ENCODE measurements at places on chromosomes 1 and 21.

DNA sequence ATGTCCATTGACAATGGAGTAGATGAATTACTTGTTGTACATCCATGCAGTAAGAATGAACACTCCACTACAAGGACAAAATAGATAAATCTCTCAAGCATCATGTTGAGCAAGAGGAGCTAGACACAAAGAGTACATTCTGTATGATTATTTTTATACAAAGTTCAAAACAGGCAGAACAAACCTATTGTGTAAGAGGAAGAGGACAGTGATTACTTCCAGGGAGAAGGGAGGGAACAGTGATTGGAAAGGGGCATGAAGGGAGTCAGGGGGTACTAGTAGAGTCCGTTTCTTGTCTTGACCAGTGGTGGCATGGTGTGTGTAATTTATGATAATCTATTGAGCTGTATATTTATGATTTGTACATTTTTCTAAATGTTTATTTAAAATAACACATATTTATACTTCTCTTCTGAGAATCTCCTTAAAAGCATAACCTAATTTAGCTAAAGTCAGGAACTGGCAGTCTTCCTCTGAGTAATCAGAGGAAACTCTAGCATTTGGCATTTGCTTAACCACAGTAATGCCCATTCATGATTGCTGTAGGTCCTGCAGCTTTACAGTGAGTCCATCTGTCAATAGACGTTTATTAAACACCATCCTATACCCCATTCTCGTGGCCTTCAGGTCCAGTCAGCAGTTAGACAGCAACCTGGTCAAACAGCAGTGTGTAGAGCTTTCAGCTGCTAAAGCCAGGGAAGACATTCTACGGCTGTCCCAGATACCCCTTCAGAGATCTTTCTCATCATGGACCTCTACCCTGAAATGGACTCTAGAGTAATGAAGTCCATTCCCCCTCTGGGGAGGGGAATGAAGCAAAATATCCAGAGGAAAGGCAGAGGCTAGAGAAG lies 114.1 kb upstream of the GALNT2 start:
- no peak for DNase-seq

GRCh38 chr1:17363771-17364170 lies 8.2 kb upstream of the PADI6 start:
- no peak for DNase-seq

DNA sequence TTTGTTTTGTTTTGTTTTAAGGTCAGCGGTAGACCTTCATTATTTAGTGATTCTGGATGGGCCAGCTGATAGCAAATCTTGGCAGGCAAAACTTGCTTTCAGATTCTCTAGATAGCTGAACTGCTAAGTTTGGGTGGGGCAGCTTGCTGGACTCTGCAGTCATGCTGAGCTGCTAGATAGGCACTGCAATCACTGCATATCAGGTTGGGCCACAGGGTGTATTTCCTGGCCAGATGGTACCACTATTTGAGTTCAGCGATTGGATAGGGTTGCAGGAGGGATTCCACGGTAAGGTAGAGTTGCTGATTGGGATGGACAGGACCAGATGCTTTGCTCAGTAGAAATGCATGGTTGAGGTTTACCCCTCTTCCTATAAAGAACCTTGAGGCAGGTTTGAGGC lies 579.3 kb upstream of the ADGRL4 start:
- DNase-seq = no peak

DNA sequence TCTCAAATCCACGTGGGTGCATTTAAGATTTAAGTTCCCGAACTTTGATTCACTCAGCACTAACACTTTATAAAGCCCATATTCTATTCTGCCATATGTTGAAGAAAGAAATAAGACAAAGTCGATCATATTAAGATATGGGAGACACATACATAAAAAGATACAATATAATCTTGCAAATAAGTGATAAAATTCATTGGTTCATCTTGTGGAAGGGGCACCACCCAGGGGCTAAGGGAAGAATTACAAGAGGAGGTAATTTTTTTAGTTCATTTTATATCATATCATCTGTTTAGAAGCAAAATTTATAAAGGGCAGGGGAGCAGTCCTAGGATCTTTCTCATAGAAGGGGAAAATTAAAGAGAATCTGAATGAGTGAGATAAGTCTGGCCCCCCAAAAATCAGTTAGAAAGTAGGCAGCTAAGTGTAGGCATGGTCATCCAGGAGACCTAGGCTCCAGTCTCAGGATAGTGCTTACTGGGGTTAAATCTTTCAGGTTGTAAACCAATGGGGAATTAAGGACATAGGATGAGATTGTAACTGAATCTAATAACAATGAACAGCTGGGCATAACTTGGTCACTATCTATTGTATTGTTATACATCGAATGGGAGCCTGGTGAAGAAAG lies 124.2 kb upstream of the L1TD1 start:
- DNase-seq = peak; percentile 5

- no peak for DNase-seq
Observed at GRCh38 chr1:41533016-41533730, 48.7 kb upstream of the EDN2 start.

DNA sequence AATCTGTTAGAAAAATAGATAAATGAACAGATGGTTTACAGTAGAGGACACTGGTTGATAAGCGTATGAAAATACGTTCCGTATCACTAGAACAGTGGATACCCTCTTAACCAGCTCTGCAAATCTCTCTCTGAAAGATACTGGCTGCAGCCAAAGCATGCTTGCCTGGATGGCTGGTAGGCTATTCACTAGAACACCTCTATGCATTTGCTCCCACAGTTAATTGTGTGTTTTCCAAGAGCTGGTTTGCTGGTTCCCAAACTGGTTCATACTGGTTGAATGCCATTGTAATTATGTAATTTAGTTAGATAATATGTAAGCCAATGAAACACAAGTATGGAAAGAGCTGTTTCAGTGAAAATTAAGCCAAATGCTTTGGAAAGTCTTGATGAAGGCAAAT lies 126.6 kb downstream of the C1orf21 start:
- no peak for DNase-seq

GRCh38 chr1:105793536-105794146 lies 1262.8 kb upstream of the PRMT6 start:
- peak; percentile 33 for DNase-seq

DNA sequence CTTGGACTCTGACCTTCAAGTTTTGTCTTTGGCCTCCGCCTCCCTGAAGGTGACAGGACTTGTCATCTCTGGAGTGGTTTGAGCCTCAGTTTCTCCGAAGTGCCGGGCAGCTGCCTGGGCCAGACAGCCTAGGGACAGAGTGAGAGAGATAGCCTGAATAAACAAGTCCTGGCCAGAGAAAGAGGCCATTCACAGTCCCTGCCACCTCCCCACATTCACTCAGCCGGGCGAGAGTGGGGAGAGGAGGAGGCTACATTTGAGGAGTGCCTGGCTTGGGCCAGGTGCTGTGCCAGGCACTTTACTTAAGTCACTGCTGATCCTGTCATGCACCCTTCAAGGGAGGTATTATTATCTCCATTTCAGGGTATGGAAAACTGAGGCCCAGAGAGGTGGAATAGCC lies 3.5 kb downstream of the EXTL1 start:
- no peak for DNase-seq

DNA sequence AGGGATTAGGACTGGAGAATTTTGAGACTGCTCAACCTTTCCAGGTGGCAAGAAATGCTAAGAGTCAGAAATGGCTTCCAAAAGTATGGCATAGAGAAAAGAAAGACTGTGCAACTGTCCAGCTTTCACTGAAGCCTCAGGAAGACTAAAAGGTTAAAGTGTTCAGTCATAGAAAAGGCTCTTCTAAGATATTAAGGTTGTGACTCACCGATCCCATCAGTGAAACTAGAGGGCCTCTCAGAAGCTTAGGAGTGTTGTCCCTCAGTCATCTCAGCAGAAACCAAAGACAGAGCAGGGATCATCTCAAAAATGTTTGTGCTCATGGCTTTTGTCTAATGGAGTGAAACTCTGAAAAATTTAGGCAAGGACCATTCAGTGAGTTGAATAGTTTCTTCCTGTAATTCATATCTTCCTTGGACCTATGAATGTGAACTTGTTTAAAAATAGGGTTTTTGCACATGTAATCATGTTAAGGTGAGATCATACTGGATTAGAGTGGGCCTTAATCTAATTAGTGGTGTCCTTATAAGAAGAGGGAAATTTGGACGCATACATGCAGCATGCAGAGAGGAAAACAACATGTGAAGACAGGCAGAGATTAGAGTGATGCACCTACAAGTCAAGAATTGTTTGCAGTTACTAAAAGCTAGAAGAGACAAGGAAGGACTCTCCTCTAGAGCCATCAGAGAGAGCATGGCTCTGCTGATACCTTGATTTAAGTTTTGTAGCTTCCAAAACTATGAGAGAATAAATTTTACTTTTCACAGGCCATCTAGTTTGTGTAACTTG lies 71.3 kb downstream of the RPE65 start:
- DNase-seq = peak; percentile 68

DNA sequence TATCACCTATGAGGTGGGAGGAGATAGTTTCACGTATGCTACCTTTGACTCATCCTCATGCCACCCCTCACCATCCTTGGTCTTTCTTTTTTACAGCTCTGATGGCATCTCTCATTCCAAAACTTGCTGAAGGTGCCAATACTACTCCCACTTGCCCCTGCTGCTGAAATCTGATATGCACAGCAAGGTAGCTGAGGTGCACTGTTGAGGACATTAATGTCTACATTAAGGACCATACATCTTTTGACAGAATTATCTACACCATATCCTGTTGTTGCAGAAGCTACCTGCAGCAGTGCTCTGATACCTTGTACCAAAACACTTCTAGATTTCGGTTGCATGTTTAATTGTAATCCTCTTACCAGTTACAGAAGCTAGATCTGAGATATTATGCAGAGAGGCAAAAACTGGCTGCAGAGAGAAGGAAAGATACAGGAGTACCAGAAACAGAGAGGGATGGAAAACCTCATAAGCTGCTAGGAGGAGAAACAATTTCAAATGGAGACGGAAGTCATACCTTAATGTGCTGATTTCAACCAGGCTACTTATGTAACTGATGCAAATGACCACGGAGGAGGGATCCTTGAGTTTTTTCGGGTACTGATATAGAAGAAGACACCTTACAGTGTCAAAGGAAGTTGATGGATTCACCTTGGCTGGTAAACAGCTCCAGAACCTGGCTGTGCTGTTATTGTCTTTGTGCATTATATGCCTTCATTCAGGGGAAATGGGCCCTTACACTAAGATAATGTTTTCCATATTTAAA lies 19.3 kb upstream of the PTPRC start:
- DNase-seq = no peak

GRCh38 chr1:23868557-23869016 lies 497 bp upstream of the FUCA1 start:
- DNase-seq = no peak

DNA sequence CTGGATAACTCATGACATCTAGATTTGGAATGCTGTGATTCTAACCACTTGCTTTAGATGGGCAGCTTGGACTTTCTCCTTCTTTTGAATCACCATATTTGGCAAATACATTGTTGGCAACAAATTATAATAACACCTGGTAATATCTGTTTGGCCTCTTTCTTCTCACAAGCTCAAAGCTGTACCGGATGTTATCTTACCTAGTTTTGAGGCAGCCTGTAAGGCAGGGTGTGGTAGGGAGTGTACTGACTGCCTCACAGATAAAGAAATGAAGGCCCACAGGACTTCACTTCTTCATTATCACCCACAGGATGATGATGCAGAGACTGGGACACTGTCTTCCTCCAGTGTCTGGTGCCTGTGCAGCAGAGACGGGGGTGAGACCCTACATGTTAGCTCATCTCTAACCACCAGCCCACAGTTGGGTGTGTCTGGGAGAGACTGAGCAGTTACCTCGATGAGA lies 28.5 kb downstream of the TUFT1 start:
- DNase-seq = no peak

DNA sequence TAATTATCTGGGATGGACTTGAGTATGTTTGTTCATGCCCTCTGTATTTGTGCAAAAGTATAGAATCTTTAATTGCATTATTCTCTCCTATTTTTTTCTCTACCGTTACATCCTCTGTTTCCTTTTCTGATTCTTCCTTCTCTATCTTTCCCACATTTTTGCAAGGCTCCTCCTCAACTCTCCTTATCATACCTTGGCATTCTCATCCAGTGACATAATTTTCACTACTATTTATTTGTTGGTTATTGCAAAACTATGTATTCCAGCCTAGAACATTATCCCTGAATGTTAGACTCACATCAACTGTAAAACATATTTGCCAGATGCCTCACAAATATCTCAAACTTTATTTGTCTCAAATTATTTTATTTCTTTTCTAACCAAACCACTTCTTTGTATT lies 381.9 kb downstream of the COL11A1 start:
- DNase-seq = no peak

GRCh38 chr1:56120021-56120420 lies 459.3 kb downstream of the PLPP3 start:
- DNase-seq = peak; percentile 73

- peak; percentile 62 for DNase-seq
Observed at GRCh38 chr1:85344256-85344694, 67.8 kb upstream of the BCL10 start.

DNA sequence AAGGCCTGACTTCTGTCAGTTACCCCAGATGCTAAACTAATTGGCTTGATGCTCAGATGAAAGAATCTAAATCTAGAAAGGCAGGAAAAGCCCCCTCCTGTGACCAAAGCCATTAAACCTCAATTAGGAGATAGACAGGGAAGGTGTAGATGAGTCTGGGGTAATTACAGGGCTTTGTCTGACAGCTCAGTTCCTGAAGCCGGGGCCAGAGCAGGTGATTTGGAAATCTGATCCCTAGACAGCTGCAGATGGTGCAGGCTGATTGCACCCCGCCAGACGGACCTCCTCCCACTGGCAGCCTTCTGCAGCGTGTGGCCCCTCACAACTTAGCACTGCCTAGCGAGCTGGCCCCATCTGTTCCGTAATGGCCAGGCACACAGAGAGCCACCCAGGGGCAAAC lies 395.1 kb downstream of the HLX start:
- no peak for DNase-seq

DNA sequence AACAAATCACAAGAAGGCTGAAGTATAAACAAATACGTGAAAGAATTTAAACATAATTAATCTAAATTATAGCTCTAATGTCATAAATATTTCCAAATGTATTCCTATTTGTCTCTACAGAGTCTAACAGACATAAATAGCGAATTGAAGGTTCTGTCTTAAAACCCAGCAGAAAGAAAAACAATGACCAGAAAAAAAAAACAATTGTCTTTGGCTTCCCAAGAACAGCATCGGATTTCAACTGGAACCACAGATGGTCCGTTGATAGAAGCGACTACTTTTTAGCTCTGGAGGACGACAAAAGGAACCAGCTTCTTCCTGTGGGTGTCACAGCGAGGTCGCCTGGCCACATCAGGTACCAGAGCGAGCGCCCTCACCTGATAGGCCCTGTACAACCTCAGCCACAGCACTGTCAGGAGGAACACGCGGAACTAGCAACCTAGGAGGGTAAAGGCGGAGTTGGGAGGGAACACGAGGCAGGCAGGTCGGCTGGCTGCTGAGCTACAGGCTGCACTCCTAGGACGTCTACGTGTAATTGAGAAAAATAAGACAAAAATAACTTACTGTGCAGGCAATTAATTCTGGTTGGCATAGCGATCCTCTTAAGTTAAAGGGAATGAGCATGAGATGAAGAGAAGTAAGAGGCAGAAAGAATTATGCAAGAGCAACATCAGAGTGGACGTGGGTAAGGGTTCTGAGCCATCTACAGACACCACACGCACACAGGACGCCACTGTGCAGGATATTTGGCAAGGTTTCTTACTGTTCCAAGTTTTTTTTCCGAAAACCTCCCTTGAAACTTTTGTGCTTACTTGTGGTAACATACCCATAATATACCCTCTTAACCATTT lies 16.7 kb upstream of the PRDM15 start:
- no peak for DNase-seq

All from fibroblast of skin of right biceps (primary cell).